ENCODE measurements at places on chromosomes 16 and 17.

GRCh38 chr17:57135026-57135788 lies 50.2 kb downstream of the AKAP1 start:
- ATAC-seq: no peak

GRCh38 chr17:47199627-47200324 lies 9.4 kb upstream of the MYL4 start:
- ATAC-seq: no peak

GRCh38 chr17:54196751-54197150 lies 374.0 kb downstream of the KIF2B start:
- no peak for ATAC-seq

- no peak for ATAC-seq
These were observed 50.8 kb downstream of the PHKB start for GRCh38 chr16:47511882-47512281.

DNA sequence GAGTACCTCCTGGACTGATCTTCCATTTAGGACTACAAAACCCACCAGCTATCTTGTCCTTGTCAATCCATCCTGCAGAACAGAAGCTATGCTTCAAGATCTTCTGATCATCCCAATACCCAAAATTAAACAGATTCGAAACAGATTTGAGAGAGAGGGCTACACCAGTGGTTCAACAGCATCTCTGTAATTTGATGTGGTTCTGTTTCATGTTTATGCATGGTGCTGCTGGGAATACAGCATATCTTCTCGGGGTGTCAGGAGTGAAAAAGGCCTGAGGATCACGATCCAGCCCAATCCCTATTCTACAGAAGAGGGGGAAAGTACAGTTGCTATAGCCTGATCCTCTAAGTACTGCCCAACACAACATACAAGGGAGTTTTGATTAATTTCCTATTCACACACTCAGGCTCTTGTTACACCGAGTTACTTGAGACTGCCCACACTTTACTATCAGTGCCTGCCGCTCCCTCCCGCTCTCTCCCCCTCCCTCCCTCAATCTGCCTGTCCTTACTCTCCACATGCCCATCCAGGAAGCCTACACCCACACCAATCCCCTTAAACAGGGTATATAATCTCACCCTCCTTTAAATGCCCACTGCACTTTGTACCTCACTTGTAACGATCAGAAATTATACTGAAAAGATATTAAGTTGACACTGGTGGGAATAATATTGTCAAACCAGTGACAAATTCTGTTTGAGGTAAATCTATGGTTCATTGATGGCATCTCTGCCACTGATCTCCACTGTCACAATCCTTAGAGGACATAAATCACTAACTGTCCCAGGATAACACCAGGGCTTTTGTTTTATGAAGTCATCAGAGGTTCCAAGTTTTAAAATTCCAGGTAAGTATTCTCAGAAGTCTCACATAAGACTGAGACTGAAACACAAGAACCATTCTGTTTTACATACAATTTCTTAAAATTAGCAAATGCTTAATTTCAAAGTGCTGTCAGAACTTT lies 89.3 kb upstream of the PLEKHM1 start:
- no peak for ATAC-seq

GRCh38 chr17:17425005-17425404 lies 51.8 kb upstream of the MED9 start:
- no peak for ATAC-seq

DNA sequence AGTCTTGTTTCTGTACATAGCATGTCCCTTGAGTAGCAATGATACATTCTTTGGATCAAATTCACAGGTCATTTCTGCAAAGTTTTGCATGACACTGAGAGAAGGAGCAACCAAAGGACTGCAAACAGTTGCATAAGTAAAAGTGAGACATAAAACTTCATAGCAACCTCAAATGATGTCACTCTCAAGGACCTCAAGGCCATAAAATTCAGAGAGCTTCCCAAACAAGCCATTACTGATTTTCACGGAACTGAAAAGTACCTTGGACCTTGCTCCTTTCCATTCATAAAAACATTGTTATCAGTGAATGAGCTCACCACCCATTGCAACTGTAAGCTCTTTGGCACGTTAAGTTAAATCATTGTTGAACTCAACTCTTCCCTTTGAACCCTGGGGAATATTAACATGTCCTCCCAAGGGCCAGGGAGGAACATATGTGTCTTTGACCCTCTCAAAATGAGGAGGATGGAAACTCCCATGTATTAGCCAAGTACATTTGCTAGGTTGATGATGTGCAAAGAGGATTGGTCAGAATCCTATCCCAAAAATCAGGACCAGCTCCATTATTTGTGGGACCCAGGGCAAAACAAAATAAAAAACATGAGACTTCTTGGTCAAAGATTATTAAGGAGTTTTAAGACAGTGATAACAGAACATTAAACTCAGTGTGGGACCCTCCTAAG lies 275.0 kb upstream of the DYNLRB2 start:
- ATAC-seq: no peak

GRCh38 chr16:2210386-2211365 lies at the start of gene BRICD5:
Gene BRICD5, minus strand, starts transcription at chr16:2210863. Its CDS starts 30 bp downstream, at chr16:2210833.
- no peak for ATAC-seq

DNA sequence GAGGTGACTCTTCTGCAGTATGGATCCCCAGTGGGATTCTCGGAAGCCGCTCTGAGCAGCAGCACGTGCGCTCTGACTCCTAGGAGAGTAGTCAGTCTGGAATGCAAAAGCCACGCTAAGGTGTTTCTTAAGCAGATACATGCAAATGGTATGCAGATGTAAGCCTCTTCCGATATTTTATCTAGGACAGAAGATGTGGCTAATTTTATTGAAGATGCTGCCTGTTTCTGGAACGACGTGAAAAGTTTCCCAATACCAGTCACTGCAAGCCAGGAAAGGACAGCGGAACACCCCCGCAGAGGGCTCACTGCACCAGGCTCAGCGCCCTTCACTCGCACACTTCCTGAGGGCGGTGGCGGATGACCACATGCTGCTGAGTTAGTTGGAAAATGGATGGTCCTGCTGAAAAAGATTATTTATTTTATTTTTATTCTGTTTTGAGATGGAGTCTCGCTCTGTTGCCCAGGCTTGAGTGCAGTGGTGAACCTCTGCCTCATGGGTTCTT lies 10.1 kb downstream of the FADS6 start:
- no peak for ATAC-seq

- ATAC-seq: peak; percentile 42
These were observed 33.3 kb downstream of the JPH3 start for GRCh38 chr16:87635541-87636049.

DNA sequence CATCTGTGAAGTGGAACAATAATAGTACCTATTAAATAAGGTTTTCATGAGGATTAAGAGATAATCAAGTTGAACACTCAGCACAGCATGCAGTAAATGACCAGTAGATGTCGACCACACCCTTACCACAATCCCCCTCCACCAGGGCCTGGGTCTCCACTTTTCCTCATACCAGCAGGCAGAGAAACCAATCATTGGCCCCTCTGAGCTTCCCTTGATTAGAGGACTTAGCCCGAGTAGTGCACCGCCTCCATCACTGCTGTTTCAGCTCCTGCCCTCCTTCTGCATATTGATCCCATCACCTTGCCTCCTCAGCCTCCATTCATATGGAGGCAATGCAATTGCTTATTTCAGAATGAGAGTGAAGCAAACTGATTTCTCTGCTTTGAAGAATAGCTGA lies 96.5 kb upstream of the CDH11 start:
- ATAC-seq: no peak

DNA sequence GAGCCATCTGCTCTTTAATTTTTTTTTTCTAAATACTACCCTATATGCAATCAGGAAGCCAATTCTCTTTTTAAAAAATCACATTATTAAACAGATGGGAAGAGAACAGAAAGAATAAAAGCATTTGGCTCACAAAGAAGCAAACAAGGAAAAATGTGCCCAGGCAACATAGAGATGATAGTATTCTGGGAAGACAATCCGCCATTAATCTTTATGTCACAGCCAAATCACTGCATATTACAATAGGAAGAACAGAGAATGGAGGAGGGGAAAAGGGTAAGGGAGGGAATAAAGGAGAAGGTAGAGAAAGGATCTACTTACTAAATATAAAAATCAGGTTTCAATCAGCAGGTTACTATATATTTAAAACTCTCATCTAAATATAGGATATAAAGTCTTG lies 34.3 kb downstream of the STAT5B start:
- ATAC-seq: no peak

DNA sequence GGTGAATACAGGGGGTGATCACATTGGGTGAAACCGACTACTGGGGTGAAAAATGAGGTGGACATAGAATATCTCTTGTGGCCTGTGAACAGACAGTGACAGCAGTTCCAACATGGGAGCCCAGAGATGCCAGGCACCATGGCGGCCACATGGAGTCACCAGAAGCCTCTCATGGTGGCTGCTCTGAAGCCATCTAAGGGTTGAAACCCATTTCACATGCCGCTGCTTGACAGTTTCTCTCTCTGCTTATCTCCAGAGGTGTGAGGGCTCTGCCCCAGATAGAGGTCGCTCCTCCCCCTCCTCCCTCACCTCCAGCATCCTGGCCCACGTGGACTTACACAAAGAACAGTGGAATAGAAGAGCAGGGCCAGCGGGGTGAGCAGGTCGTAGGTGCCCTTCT lies 37.9 kb upstream of the PIK3R6 start:
- ATAC-seq: no peak

DNA sequence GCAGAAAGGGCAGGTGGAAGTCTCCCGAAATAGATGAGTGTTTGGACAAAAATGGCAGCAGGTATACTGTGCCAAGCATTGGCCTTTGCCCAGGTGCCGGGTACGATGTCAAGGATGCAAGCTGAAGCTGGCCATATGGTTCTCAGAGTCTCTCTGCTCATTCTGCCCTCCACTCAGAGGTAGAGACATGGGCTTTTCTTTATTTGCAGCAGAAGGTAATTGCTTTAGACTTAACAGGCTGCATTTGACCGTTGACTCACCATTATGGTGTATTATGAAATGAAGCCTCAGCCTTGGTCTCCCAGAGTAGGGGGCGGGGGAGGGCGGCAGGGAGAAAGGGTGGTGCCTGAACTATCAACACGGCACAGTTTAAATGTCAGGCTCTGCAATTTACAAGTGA lies 969.1 kb upstream of the EEF2KMT start:
- ATAC-seq: no peak

DNA sequence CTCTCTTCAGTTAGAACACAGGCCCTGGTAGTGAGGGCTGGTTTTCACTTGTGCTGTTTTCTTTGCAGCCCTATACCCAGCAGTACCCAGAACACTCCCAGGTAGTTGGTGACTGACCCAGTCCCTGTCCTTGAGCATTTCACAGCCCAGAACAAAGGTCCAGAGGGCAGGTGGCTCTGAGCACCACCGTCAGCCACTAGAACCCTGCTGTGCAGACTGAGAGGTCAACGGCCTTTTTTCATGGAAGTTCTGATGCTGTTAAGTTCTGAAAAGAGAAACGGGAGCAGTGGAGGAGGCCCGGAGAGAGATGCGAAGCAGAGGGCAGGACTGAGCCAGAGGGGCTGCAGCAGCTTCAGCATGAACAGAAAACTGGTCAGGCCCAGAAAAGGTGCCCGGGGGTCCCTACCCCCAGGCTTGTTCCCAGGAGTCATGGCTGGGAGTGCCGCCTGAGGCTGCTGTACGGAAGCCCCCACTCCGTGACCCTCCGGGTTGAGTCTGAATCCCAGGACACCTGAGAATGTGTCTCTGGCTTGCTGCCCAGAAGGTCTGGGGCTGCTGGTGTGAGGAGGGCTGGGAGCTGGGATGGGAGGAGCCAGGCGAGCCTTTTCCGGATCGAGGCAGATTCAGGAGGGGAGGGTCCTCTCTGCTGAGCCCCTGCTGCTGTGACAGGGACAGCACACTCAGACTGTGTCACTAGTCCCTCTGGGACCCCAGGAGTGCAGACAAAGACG lies 8.7 kb downstream of the ZNF276 start:
- no peak for ATAC-seq

- ATAC-seq: no peak
These were observed 5.4 kb downstream of the RECQL5 start for GRCh38 chr17:75661531-75661930.

DNA sequence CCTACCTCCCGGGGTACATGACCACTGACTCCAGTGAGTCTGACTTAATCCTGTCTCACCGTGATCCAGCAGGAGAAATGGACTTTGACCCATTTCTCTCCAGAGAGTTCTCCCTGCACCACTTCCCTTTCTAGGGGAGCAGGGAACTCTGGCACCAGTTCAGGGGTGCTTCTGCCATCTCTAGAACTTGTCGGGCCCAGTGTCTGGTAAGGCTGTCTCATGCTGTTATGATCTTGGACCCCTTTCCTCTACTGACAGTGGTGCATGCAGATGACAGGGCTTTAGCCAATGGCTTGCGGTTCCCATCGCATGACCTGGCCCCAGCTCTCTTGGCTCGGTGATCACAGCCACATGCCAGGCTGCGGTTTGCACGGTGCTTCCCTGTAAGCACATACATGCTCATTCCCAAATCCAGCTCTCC lies 62.0 kb downstream of the SLC39A11 start:
- ATAC-seq: no peak

DNA sequence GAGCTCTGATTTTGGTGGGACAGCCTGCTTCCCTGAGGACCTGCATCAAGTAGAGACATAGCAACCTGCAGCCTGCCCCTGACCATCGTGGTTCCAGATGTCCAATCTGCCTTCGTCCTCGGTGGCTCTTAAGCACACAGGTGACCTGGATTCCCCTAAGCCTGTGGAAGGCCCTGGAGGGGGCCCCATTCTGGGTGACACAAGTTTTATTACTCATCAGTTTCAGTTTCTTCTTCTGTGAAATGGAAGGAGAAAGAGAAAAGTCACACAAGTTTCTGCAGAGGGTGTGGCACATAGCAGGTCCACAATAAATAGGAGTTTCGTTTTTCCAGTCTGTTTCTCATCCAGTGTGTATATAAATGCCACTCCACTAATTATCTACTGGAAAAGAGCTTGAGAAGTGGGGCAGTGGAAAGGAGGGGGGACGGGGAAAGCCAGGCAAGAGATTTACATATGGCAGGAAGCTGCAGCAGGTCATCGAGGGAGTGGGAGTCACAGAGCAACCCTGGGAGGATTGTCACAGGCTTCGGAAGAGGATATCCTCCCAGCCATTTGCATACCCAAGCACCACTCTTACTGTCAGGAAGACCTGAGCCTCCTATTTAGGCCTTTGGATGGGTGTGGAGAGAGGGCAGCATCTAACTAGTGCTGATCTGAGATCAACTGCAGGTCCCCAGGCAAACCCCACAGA lies 10.0 kb upstream of the NOS2 start:
- no peak for ATAC-seq

DNA sequence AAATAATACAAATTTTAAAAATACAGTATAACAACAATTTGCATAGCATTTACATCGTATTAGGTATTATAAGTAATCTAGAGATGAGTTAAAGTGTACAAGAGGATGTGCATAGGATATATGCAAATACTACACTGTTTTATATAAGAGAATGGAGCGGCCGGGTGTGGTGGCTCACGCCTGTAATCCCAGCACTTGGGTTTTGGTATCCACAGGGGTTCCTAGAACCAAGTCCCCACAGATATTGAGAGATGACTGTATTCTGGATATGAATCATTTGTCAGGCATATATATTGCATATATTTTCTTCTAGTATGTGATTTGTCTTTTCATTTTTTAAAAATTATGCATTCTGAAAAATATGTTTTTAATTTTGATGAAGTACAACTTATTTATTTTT lies 77.5 kb upstream of the MSI2 start:
- no peak for ATAC-seq

- ATAC-seq: no peak
These were observed 37.0 kb downstream of the B9D1 start for GRCh38 chr17:19325542-19325941.
